Stimulated activated CD8-positive, alpha-beta memory T cell treated with anti-CD3 and anti-CD28 coated beads, Interleukin-4, amount 100 ng/mL, for 24 hours (primary cell): ENCODE measurements at places on chromosomes 7 and 10.
A peak's percentile ranks its signal among the peaks of the same experiment; 100 is the strongest.

GRCh38 chr7:137590756-137591305 is 247.3 kb upstream of the PTN start:
- DNase-seq, result no peak

- DNase-seq, result no peak
Measured at GRCh38 chr10:30759423-30759822, 129.9 kb upstream of the LYZL2 start.

DNA sequence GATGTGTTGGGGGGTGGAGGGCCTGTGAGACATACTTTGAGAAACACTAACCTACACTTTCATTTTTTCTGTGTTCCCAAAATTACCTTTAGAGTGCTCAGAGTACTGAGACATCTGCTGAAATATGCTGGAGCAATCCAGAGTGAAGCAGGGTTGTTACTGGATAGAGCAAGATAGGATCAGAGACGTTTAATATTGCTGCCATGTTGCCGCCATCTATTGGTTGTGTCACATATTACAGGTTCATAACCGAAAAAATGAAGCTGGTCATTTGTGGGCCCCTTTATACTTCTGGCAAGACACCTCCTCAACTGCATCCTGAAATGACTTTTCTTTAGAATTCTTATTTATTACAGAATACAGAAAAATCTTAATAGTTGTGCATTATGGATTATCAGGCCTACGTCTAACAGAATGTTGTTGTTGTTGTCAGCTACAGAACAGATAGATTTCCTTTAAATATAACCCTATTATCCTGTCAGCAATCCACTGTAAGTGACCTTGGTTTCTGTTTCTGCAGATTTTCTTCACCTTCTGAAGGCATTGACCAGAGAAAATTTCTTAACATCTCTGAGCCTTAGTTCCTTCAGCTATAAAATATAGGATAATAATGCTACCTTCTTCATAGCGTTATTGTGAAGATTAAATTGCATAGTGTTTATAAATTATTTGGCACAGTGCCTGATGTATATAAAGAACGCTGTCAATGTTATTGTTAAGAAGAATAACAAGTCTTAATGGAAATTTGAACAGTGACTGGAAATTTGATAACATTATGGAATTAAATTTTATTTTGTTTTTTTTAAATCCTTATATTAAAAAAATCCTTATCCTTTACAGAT is 16.2 kb upstream of the DLD start:
- no peak for DNase-seq

- no peak for DNase-seq
Measured at GRCh38 chr10:62096256-62096933, 172.2 kb downstream of the RTKN2 start.

GRCh38 chr10:127470911-127471310 is 78.2 kb upstream of the NPS start:
- DNase-seq, result no peak

DNA sequence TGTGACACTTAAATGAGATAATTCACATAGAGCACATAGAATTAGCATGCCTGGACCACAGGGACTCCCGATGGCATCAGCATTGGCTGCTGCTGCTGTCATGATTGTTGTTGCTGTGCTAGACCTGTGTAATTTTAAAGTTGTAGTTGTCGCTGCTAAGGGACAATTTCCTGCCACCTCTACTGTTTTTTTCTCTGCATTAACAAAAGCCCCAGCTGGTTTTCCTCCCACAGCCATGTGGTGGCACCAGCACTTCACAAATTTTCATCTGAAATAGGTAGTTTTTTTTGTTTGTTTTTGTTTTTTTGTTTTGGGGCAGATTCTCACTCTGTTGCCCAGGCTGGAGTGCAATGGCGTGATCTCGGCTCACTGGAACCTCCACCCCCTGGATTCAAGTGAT is 25.4 kb upstream of the PRXL2A start:
- peak; percentile 19 for DNase-seq

- no peak for DNase-seq
Measured at GRCh38 chr10:121823993-121824463, 103.8 kb downstream of the ATE1 start.

DNA sequence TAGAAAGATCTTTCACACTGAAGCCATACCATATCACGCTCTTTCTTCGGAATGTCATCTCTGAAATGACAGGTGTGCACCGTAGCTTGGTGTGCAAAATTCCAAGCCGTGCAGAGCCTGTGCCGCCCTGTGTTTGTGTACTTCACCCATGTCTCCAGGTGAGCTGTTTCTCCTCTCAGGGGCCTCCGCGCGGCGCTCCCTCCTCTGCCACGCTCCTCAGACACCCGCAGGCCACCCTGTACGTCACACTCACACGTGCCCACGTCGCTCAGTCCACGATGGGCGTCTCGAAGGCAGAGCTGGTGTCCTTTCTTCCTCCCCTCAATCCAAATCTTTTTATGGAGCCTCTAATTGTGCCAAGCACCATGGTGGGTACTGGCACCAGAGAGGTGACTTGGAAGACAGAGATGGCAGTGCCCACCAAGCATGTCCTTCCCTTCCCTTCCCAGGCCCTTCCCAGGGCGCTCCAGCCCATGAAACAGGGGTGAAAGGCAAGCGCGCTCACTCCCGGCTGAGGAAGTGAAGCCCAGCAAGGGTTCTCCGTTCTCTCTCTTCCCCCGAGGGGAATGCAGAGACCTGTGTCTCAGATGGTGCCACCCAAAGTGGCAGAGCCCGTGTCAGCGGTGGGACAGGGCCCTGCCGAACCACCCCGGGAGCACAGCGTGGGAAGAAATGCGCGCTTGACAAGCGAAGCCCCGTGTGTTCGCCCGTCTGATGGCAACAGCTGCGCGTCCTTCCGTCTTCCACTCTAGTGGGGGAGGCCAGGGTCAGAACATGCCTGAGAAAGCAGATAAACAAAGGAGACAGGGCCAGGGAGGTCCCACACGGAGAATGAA is 292.5 kb upstream of the SHH start:
- no peak for DNase-seq

DNA sequence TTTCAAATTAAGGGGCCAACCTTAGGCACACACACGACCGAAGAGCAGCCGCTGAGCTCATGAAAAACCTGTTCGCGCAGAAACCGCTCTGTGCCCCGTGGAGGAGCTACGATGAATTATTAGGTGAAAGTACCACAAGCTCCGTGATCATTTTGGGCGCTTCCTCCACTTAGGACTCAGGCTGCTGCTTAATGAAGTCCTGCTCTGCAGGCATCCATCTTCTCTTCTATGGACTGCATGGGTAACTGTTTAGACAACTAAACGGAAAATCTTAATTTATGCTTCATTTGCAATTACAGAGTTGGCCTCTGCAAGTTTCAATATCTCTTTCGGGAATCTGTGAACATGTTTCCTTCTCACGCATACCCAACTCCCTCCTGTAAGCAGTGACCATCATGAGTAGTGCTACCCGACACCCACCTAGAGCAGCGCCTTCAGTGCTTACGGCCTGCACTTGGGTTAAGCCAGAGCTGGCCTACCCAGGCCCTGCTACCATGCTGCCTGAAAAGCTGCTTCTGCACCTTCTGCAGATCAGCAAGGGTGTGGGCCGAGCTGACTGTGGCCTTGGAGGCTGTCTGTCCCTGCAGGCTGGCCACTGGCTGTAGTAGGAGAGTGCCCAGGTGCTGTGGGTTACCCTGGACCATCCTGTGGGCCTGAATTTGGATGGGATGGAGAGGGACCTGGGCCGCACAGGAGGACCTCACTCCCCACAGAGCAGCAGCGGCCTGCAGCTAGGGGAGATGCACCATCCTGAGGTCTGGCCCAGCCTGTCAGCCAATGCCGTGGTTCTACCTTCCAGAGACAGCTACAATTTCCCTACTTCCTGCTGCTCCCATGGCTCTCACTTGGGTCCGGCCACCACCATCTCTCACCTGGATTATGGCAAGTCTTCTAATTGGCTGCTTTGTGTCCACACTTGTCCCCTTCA is 36.0 kb downstream of the GNA12 start:
- no peak for DNase-seq

- DNase-seq, result no peak
Measured at GRCh38 chr10:20970708-20971107, 73.6 kb upstream of the NEBL start.

DNA sequence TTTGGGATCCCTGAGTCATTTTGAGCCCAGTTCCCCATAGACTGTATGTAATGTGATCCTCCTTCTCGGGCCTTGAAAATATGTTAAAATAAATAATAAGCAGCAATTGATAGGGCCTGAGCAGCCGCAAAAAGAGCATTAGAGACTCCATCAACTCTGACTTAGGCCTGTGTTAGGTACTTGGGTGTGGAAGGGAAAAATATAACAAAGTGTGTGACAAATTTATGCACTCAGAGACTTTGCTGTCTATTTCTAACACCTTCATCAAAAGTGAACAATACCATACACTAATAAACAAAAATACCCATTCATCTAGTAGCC is 31.4 kb upstream of the HABP2 start:
- DNase-seq, result no peak

GRCh38 chr10:129941199-129942018 is 22.7 kb downstream of the EBF3 start:
- DNase-seq, result no peak

- DNase-seq, result no peak
Measured at GRCh38 chr10:3395458-3395861, 222.9 kb upstream of the PITRM1 start.

GRCh38 chr7:104906556-104906955 is 107.4 kb upstream of the KMT2E start:
- DNase-seq, result no peak

DNA sequence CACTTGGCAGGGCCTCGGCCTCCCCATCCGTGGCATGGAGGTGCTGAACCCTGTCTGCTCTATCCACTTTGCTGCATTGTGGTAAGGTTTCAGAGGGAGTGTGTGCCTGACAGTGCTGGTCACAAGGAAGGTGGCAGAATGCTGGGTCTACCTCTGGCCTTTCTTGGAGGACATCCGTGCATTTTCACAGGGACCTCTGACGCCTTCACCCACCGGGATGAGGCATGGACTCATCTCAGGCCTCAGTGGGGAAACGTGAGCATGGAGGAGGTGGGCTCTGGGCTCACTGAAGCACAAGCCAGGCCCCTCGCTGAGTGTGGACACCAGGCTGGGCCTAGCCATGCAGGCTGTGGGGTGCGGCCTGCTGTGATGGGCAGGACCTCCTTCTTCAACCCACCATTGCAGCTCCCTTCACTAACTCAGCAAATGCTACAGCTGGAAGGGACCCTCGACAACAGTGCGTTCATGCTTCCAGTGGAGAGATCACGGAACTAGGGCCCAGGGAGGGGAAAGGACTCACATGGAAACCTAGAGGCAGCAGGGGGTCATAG is 8.6 kb downstream of the TBATA start:
- DNase-seq, result no peak

GRCh38 chr7:50356212-50356944 is 51.9 kb downstream of the IKZF1 start:
- DNase-seq, result no peak

GRCh38 chr10:78328592-78329404 is 295.1 kb downstream of the RPS24 start:
- DNase-seq, result no peak

DNA sequence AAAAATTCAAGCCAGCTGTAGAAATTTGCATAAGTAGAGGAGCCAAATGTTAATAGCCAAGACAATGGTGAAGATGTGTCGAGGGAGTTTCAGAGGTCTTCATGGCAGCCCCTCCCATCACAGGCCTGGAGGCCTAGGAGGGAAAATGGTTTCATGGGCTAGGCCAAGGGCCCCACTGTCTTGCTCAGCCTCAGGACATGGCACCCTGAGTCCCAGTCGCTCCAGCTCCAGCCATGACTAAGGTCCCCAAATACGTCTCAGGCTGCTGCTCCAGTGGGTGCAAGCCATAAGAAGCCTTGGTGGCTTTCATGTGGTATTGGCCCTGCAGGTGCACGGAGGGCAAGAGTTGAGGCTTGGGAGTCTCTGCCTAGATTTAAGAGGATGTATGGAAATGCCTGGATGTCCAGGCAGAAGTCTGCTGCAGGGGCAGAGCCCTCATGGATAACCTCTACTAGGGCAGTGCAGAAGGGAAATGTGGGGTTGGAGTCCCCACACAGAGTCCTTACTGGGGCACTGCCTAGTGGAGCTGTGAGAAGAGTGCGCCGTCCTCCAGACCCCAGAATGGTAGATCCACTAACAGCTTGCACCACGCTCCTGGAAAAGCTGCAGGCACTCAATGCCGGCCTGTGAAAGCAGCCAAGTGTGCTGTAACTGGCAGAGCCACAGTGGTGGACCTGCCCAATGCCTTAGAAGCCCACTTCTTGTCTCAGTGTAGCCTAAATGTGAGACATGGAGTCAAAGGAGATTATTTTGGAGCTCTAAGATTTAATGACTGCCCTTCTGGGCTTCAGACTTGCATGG is 19.2 kb downstream of the TBATA start:
- no peak for DNase-seq

GRCh38 chr7:24199978-24200377 is 84.0 kb upstream of the NPY start:
- DNase-seq, result no peak

GRCh38 chr10:31136930-31137885 is 105.5 kb upstream of the ZNF438 start:
- no peak for DNase-seq

GRCh38 chr10:78292982-78293865 is 259.6 kb downstream of the RPS24 start:
- DNase-seq, result no peak

GRCh38 chr7:148524479-148525224 is 65.9 kb upstream of the C7orf33 start:
- no peak for DNase-seq

DNA sequence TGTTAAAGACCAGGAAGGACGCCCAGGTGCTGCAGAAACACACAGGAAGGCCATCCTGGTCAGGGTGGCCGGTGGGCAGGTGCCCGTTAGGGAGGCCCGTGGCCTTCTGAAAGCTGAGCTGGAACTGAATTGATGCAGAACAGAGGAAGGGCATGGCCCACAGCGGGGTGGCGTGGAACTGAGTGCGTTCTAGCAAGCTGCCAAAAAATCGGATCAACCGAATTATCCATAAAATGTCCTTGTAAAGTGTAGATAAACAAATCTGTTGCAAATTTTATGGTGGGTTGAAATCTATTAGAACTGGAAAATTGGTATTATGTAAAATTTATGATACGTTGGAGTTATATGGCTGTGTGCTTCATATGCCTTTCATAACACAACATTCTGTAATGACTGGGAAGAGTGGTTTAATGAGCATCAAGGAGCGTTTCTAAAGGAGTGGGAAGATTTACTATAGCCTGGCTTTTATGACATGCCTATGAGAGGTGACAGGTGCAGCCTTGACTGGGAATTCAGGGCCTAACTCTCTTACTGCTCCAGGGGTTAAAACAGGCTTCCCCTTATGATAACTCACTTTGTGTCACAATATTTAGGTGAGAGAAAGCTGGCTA is 108.1 kb downstream of the GPR26 start:
- DNase-seq, result no peak

GRCh38 chr7:17234398-17235031 is 63.9 kb upstream of the AHR start:
- DNase-seq, result peak; percentile 28
